CD4-positive, alpha-beta T cell treated with Interleukin-4 for 1 hour (primary cell): ENCODE measurements at places on chromosomes 5 and 9.

DNA sequence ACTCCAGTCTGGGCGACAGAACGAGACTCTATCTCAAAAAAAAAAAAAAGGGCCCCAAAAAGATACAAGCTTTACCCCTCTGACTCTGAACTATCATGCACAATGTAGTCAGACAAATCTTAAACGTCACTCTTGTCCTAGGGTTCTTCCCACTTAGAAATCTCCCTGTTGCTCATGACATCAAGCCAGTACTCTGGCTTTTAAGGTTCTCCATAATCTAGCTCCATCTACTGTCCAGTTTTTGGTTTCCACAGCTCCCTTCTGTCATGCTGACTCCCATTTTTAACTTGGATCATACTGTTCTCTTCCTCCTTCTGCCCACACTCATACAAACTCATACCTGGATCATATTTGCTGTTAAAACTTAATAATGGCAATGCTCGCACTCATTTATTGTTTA, 156.7 kb upstream of the TLX3 start:
- no peak for DNase-seq

GRCh38 chr5:29185558-29185957, 2007.9 kb upstream of the CDH6 start:
- DNase-seq, result no peak

GRCh38 chr5:137501846-137502406, 2.8 kb upstream of the SPOCK1 start:
- no peak for DNase-seq

GRCh38 chr9:88355166-88355565, 33.1 kb upstream of the SPIN1 start:
- no peak for DNase-seq

GRCh38 chr9:126057121-126057825, 269.4 kb upstream of the MVB12B start:
- DNase-seq, result no peak

GRCh38 chr5:10913841-10914240, 152.8 kb upstream of the DAP start:
- no peak for DNase-seq

- DNase-seq, result no peak
These were observed at the start of gene PCDH12 for GRCh38 chr5:141958113-141958512. TSS of gene PCDH12 (minus strand) at chr5:141958202. CDS start at chr5:141957851, 351 bp downstream.
